ENCODE measurements at places on chromosomes 2 and 18.
A peak's percentile ranks its signal among the peaks of the same experiment; 100 is the strongest.

- no peak for DNase-seq
These were observed 36.0 kb upstream of the YPEL5 start for GRCh38 chr2:30110773-30111172.

- DNase-seq = no peak
These were observed 56.8 kb downstream of the HDLBP start for GRCh38 chr2:241258505-241259280.

DNA sequence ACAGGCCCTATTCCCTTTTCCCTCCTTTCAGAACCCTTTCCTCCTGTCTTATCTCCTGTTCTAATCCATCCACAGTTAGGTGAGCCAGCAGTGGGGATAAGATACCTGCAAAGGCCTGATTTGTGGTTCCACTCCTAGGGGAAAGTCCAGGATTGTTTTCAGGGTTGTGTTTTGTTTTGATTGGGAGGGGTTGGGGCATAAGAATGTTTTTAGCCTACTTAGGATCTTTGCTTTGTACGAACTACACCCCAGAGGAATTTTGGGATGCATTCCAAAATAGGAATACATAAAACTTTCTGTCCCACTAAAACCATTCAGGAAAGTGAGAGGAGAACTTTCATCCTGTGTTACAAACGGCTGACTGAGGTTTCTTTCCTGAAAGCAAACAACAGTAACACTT, 150.8 kb upstream of the PGAP1 start:
- DNase-seq = no peak

GRCh38 chr2:239298116-239298804, 102.6 kb downstream of the HDAC4 start:
- DNase-seq = peak; percentile 70

DNA sequence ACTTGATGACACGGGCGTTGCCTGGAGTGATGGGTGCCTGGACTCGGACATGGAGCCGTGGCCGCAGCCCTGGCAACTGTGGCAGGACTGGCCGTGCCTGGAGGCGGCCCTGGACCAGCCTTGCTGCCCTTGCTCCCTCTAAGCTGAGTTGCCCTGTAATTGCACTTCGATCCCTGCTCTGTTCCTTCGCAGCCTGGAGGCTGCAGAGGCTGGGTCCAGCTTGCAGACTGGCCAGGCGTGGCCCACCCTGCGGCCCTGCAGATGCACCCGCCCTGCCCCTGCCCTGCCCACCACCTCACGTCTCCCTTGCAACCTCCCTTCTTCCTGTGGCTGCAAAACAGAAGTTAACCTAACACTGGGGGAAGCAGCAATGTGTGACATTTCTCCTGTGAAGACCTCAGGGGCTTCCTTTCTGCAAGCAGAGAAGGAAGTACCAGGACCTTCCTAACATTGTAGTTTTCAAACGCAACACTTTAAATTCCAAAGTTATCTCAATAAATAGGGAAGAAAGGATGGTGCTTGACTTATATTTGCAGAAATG, 174.6 kb upstream of the TPO start:
- DNase-seq = no peak

DNA sequence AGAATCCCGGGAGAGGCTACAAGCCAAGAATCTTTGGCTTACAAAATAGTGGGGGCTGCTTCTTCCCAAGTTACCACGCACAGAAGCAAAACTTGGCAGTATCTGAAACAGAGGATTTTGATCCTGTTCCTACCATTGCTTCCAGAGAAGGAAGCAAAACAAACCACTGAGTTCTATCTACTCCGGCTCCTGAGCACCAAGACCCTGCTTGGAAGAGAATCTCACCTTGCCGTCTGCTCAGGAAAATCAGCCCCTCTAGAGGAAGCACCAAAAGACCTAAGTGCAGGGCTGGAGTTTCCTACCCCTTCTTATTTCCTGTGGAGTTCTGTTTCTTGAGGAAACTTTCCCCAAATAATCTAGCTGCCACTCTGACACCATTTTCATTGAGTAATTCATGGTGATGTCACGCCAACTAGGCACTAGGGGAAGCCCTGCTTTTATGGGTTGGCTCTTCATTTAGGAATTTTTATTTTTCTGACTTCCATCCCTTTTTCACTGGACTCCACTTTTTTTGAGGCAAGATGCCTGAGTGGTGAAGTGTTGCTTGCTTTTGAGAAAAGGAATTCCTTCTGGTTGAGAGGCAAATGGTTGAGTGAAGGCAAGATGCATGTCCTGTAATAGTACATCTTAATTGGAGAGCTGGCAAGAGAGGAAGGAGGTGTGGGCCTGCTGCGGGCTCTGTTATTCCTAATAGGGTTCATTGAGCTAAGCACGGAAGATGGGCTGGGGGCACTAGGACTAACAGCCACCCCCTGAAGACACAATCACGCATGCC, 36.8 kb upstream of the EML4 start:
- DNase-seq = no peak

- DNase-seq = no peak
These were observed 15.1 kb downstream of the SPTBN1 start for GRCh38 chr2:54471221-54471711.

GRCh38 chr18:74849301-74849700, 251.6 kb downstream of the ZNF407 start:
- no peak for DNase-seq

- no peak for DNase-seq
These were observed 61.0 kb downstream of the RPL37A start for GRCh38 chr2:216559625-216560156.

- DNase-seq = no peak
These were observed 16.2 kb downstream of the DOCK10 start for GRCh38 chr2:225025917-225026571.

DNA sequence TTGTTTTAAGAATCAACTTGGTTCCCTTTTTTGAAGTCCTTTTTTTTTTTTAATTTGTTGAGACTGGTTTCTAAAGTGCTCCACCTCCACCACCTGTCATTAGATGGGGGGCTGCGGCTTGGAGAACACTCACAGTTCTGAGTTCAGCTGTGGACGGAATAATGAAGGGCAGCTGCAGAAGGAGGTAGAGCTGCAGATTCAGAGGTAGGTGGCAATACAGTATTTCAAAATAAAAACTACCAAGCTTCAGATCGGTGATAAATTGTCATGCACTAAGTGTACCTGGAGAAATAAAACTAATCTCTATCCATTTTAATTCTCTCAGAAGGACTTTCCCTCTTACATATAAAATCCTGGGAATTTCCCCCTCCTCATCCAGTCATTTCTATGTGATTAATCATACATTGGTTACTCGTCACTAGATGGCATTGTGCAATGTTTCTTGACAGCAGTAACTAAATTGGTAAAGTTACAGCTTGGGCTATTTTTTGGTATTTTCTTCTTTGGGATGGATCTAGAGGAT, 81.1 kb upstream of the SLC39A10 start:
- DNase-seq = no peak

- no peak for DNase-seq
These were observed 56.2 kb upstream of the SLC16A14 start for GRCh38 chr2:230124757-230125431.

DNA sequence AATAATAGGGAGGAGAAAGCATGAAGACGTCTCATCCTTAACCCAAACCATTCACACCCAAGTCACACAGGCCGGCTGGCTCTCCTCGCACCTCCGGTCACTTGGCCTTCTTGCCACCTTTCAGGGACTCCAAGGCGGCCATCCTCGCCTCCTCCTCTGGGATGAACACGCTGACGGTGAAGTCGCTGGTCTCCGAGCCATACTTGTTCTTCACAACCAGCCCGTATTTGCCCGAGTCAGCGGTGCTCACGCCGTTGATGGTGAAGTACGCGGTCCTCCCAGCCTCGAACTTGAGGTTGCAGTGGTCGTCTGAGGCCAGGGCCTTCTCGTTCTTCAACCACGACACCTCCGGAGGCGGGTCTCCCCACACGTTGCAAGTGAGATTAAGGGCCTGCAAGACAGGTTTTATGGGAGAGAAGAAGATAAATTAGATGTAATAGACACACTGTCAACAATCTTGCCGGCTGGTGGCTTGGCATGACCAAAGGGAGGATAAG, 54.3 kb upstream of the LPIN2 start:
- no peak for DNase-seq

- no peak for DNase-seq
These were observed 31.1 kb downstream of the MYO7B start for GRCh38 chr2:127566576-127566975.

DNA sequence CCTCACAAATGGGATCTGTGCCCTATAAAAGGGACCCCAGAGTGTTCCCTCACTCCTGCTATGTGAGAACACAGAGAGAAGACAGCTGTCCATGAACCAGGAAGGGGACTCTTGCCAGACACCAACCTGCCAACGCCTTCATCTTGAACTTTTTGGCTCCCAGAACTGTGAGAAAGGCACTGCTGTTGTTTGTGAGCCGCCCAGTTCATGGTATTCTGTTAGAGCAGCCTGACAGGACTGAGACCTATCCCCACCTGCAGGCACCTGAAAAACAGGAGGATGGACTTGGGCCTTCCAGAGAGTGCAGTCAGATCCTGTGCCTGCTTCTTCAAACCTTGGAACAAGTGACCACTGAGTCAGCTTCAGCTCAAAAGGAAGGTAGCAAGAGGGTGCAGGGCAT, 51.4 kb downstream of the CRACDL start:
- DNase-seq = no peak
